AG08396 (cell line): ENCODE measurements at places on chromosomes 16 and 17.

- no peak for DNase-seq
These were observed 2.0 kb downstream of the SOCS3 start for GRCh38 chr17:78357672-78358537.

DNA sequence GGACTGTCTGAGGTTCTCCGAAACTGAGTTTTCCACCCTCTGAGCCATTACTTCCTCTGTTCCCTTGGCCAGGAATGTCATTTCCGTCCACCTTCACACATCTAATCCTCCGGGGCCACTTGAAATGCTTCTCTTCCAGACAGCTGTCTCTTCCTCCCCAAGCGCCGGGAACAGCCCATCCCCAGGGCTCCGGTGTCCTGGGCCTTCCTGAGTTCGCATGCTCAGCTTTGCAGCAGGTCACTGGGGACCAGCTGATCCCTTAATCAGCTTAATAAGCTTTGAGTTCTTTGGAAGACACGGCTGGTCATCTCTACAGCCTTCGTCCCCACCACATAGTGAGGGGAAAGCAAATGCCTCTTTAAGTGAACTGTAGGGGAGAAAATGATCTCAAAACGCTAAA is 123.4 kb downstream of the DYNLRB2 start:
- no peak for DNase-seq

- DNase-seq: peak; percentile 83
These were observed 6.1 kb upstream of the STAC2 start for GRCh38 chr17:39231591-39232551.

DNA sequence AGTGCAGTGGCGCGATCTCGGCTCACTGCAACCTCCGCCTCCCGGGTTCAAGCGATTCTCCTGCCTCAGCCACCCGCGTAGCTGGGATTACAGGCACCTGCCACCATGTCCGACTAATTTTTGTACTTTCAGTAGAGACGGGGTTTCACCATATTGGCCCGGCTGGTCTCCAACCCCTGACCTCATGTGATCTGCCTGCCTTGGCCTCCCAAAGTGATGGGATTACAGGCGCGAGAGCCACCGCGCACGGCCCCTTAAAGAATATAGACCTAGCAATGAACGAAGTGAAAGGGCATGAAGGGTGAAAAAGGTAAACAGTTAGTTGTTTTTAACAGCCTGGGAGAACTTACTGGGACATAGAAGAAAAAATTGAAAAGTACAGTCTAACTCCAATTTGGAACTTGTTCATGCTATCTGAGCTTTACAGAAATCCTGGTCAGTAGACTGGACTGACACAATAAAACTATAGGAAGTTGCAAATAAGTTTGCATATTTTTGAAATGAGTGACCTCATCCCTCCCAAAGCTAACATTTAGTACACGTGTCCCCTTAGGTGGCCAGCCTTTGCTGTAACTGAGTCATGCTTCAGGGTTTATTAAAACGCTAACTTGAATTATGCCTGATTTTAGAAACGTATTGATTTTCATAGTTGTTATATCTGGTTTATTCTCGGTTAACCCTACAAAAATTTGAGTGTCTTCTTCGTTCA is 1.8 kb downstream of the COG1 start:
- peak; percentile 69 for DNase-seq

GRCh38 chr17:73616120-73616872 is 27.9 kb downstream of the SDK2 start:
- DNase-seq: no peak

DNA sequence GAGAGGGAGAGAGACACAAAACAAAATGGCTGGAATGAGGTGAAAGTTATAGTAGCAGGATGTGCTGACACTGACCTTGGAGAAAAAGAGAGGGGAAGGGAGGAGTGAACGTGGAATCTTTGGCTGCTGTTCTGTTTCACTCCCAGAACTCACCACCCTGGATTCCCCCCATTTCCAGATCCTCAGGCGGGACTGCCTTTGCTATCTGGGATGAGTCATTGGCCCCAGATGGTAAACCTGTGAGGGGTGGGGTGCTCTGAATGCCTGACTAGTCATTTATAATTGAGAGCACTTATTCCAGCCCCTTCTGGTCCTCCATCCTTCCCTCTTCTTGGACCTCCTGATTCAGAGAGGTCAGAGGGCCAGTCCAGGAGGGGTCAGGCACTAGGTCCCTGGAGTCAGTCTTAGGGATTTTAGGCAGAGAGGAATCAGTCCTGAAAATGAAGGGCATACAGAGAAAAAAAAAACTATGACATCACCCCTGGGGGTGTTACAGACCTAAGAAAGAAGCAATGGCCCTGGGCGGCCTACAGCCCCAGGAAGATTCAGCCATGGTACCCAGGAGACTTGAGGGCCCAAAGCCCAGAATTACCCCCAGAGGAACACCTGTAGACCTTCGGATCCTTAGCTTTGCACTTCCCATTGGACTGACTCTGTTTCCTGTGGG is 2.2 kb upstream of the ZG16 start:
- no peak for DNase-seq

DNA sequence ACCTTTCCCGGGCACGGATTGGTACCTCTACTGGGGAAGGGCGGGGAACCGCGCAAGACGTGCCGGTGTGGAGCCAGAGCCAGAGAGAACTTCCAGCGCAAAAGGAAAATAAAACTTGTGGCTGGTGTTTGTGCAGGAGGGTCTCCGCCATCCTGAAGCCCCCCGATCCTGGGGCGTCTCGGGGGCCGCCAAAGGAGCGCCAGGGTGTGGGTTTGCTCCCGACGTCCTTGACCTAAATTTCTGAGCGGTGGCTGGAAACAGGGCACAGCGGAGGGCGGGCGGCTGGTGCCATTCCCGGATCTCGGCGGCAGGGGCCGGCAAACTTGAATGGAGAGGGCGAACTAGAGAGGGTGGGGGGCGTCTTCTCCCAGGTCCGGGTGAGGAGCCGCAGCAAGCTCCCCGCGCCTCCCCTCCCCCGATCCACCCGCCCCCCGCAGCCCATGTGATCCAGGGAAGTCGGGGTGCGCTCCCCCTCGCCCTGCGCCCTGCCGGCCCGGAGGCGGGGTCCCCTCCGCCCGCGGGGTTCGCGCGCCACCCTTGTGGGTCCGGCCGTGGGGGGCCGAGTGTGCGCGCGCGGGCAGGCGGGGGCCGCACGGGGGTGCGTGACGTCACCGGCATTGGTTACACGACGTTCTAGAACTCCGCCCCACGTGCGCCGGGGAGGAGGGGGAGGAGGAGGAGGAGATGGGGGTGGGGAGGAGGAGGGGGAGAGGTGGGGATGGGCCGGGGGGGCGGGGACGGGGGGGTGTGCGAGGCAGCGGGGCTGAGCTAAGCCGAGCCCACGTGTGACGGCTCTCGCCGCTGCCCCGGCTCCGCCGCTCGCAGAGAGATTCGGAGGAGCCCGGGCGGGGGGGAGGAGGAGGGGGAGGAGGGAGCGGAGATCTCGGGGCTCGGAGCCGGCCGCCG is at the start of gene MSI2:
Gene MSI2, plus strand, starts transcription at position 748 of the 906 bp plus-strand sequence. CDS start 220 bp downstream, outside the sequence.
- DNase-seq: peak; percentile 89

GRCh38 chr17:62804822-62805221 is 3.3 kb downstream of the MARCHF10 start:
- no peak for DNase-seq

DNA sequence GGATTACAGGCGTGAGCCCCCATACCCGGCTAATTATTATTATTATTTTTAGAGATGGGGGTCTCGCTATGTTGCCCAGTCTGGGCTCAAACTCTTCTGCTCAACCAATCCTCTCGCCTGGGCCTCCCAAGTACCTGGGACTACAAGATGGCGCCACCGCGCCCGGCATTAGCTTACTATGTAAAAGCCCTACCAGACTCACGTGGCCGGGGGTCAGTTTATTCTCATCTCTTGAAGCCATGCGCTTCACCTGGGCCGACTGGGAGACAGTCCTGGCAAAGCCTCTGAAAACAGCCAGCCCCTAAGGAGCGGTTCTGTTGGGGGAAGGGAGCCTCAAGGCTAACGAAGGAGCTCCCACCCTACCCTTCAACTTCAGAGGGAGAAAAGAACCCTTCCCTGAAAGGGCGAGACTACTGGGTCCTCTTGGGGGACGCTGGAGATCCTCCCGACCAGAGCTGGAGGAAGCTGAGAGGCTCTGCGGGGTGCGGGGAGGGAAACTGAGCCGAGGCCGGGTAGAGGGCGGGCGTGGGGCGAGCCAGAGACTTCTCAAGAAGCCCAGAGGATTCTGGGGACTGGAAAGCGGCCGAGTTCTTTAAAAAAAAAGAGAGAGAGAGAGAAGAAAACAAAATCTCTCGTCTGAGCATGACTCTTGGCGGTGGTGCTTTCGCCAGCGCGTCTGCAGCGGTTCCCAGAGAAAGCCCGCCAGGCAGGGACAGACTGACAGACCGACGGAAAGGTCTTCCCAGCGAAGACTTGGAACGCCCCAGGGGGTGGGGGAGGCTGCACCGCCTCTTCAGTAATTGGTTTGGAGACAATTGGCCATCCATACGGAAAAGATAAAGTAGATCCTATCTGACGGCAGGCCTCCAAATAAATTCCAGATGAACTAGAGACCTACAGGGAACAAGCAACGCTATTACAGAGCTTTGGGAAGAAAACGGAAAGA is 5.6 kb upstream of the TUBG2 start:
- peak; percentile 62 for DNase-seq

DNA sequence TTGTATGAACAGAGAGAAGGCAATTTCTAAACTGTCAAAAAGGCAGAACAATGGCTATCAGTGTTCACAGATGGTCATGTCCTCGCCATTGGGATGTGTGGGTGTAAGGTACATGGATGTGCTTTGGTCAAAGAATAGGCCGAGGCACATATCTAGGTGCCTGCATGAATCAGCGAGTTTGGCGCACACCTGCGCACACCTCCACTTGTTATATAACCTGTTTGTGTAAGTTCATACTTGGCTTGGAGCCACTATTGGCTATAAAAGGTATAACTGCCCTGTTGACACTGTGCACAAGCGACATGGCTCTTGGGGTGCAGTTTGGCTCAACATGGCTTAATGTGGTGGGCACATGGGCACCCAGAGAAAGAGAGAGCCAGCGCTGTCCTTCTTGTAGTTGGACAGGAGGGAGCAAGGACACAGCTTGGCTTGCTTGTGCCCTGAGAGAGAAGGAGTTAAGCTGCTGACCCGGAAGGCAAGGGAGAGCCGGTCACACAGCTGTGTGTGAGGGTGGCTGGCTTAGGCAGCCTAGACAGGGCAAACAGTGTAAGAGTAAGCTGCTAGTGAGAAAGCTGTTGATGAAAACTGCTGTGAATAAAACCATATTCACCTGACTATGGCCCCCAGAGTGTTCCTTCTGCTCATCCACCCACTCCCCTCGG is 499.1 kb downstream of the KCNJ2 start:
- DNase-seq: no peak

DNA sequence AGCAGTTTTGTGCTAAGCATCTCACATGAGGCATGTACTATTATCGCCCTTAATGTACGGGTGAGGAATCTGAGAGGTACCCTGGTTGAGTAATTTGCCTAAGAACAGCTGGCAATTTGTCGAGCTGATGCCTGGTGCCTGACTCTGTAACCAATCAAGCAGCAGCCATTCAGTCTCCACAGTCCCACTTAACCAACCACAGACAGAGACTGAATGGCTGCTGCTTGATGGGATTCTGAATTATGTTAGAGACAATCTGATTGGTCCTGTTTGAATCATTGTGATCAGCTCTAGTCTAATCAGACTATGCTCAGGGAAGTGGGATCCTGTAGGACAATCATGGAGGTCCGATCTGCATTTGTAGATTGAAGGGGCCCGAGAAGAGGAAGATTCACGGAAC is 447.0 kb downstream of the SHISA9 start:
- DNase-seq: no peak

DNA sequence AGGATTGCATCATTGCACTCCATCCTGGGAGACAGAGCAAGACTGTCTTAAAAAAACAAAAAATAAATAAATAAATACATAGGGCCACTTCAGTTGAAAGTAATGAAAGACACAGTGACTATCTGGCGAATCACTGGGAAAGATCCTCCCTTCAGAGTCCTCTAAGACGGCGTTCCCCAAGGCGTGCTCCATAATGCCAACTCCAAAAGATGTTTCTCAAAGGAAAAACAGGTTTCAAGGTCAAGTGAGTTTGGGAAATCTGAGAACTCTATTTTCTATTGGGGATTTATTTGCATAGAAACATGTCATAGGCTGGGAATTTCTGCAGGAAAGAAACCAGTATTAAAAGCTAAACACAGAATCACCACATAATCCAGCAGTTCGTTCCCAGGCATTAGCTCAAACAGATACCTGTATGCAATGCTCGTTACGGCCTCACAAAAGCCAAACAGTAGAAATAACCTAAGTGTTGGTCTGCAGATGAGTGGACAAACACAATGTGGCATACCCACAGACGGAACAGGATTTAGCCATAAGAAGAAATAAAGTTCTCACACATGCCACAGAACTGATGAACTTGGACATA is 7.9 kb downstream of the KLHDC4 start:
- DNase-seq: no peak
